Stimulated activated CD4-positive, alpha-beta T cell treated with anti-CD3 and anti-CD28 coated beads, Interleukin-12 subunit alpha, Interleukin-12 subunit beta, amount 100 ng/mL, for 4 hours (primary cell): ENCODE measurements at places on chromosomes 7 and 10.

GRCh38 chr10:15712883-15713282, 6.8 kb downstream of the ITGA8 start:
- DNase-seq, result no peak

DNA sequence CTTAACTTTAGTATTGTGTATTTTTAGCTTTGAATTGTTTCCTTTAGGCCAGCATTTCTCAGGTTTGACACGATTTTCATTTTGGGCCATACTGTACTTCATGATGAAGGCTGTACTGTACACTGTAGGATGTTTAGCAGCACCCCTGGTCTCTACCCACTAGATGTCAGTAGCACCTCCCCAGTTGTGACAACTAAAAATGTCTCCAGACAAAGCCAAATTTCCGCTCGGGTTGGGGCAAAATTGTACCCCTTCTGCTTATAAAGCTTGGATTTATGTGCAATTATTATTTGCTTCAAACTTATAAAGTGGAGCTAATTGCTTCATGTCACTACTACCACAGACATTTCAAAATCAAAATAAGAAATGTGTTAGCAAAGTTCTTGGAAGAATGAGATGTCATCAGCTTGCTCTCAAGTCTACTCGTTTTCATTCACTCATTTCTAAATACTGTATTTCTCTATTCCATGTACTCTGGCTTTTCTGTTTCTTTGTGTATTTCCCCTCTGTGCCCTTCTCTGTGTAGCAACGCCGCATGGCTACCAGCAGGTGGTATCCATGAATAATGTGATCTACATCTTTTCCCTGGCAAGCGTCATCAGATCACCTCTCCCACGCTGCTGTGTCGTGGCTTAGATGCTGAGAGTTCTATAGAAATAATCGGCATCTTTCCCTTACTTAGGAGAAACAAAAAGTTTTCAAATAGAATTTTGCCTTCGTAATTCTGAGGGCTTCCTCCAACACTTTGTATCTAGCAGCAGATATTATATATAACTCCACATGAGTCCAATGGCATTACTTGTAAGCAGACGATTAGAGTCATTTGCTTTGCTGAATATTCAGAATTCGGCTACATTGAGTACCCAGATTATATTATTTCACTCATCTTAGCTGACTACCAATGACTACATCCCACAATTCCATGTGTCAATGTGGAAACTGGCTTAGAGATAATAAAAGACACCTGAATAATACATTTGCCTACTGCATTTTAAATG, 47.8 kb upstream of the CALCR start:
- no peak for DNase-seq

DNA sequence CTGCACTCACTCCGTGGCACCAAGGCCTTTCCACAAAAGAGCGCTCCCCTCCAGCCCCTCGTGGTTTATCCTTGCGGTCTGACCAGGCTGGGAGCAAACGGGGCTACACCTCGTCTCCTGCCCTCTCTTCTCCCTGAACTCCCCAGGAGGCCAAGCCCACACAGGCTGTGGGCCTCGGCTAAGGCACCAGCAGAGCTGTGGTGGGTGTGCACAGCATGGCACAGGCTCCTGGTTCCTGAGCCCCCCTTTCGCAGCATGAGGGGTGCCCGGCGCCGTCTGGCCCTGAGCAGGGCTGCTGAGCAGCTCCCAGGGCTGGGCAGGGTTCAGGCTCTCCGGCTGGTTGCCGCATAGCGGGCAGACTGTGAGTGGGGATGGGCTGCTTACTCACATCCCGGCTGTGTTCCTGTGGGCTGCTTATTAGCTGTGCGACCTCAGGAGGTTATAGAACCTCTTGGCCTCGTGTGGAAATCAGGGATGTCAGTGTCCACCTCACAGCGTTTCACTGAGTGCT, 90.4 kb downstream of the ZMIZ1 start:
- no peak for DNase-seq

DNA sequence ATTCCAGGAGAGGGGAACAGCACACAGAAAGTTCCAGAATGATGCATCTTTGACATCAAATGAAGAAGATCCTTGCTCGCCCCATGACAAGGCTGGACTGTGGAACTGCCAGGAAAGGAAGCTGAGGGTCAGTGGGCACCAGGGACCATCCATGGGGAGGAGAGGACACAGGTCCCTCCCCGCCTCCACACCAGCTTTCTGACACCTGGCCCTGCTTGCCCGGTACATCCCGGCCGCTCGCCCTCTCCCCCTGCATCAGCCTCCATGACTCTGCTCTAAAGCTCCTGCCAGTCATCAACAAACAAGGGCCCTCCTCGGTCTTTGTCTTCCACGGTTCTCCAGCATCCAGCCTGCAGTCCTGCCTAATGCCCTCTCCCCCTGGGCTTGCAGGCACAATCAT, 222.3 kb downstream of the GRID1 start:
- no peak for DNase-seq

- no peak for DNase-seq
These were observed 60.0 kb downstream of the VTI1A start for GRCh38 chr10:112507046-112507445.

GRCh38 chr10:35409094-35409582, 72.8 kb downstream of the CCNY start:
- no peak for DNase-seq

- DNase-seq, result no peak
These were observed 168.6 kb upstream of the FOXK1 start for GRCh38 chr7:4513450-4513849.

GRCh38 chr7:145845345-145845744, 271.3 kb upstream of the CNTNAP2 start:
- no peak for DNase-seq

- no peak for DNase-seq
These were observed 278.2 kb upstream of the IMMP2L start for GRCh38 chr7:111840528-111840927.

- DNase-seq, result no peak
These were observed 595.1 kb downstream of the PARD3 start for GRCh38 chr10:34219753-34220548.

DNA sequence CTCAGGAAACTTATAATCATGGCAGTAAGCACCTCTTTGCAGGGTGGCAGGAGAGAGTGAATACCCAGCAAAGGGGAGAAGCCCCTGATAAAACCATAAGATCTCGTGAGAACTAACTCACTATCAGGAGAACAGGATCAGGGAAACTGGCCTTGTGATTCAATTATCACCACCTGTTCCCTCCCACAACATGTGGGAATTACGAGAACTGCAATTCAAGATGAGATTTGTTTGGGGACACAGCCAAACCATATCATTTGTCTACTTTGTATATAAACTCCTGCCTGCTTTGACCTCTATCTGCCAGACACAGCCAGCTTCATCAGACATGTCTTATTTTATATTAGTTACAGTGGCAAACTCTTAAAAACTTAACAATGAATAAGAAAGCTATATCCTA, 50.4 kb downstream of the ARMC3 start:
- no peak for DNase-seq

GRCh38 chr10:64041989-64042490, 520.8 kb downstream of the REEP3 start:
- no peak for DNase-seq

- no peak for DNase-seq
These were observed 15.5 kb upstream of the GTPBP4 start for GRCh38 chr10:972763-973162.

GRCh38 chr7:68700414-68700813, 897.9 kb upstream of the AUTS2 start:
- no peak for DNase-seq

DNA sequence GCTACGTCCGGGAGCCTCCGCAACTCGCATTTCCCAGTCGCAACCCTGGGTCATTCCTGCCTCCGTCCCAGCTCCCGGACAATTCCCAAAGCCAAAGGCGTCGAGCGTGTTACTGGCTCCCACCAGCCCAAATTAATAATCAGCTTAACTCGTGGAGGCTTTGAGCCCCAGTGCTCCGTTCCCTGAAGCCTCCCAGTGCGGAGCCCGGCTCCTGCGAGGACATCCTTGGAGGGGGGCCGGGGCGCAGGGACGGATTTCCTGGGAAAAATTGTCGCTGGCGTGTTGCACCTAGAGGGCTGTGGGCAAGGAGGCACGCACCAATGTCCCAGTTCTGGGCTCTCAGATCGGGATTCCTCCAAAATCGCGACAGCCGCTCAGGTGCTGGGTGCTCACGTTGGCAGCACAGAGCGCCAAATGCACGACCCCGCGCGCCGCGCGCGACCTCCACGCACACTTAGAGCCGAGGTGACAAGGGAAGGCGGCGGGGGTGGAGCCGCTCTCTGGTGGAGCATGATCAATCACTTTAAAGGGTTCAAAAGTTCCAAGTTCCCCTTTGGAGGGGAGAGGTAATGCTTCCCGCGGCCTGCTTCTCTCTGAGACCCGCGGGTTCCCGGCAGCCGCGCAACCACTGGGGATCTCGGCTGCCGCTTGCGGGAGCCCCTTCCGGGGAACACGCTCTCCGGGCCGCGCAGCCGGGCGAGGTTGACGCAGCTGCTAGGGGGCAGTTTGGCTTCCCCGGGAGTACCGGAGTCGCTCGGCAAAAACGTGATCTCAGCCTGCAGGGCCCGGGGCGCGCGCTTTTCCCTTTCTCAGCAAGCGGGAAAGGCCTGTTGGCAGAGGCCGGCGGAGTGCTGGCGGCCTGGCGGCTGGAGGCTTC, 25.5 kb downstream of the SKIDA1 start:
- no peak for DNase-seq
